ENCODE measurements at places on chromosomes 3 and 15.

GRCh38 chr3:124967964-124968363, 33.4 kb upstream of the MUC13 start:
- no peak for DNase-seq

DNA sequence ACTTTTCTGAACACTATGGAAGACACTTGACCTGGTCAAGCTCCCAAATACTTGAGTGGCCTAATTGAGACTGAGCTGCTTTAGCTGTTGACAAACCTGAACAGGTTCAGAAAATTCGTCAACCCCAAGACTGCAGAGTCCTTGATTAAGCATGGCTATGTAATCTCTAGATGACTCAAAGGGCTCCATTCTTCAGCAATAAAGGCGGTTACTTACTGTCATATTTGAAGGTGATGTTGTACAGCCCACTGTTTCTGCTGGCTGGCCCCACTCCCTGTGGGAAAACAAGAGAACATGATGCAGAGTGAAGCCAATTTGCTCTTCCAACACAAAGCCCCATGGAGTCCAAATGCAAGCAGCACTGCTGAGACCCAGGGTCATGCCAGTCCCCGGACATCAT, 45.1 kb downstream of the IL17RD start:
- no peak for DNase-seq

DNA sequence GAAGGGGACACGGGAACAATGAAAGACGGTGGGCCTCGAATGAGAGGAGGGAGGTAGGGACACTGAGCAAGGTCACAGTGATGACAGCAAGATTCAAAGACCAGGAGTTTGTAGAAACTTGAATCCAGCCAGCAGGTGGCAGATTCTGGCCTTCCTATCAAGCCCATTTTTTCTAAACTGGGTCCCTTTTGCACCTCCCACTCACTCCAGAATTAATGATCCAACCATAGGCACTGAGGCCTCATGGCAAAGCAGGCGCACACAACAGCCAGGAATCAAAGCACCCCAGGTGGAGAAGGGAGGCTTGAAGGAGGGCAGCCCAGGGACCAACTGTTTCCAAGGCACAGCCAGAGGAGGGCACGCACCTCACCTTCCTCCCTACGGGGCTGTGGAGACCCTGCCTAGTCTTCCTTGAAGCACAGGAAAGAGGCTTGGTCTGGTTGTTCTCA, 90.2 kb downstream of the ANP32A start:
- no peak for DNase-seq

GRCh38 chr3:116265320-116265695, 180.0 kb downstream of the LSAMP start:
- no peak for DNase-seq

DNA sequence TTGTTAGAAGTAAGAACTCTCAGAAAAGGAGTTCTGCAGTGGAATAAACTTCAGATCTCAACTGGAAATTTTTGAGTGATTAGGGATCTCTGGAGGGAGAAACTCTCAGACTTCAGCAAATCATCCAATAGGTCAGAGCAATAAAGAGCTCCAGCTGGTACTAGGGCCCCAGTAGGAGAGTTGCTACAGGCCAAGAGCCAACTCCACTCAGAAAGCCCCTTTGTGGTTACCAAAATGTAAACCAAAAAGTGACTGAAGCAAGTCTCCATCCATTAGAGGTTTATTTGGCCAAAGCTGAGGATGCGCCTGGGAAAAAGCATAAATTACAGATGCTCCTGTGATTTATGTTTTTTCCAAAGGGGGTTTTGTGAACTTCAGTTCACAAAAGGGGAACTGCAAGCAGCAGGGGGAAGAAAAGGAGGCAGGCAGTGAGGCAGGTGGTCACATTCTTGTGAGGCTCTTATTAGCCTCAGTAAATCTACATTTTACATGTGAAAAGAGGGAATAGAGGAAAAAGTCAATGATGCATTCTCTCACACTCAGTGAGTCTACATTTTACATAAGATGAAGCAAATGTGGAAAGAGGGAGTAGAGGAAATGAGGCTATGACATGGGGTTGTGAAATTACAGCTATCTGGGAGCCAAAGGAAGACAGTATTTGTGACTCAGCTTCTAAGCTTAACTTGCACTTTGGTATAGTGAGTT, 92.4 kb upstream of the DAZL start:
- no peak for DNase-seq

GRCh38 chr15:63500265-63501250, 3.8 kb upstream of the USP3 start:
- DNase-seq = no peak

DNA sequence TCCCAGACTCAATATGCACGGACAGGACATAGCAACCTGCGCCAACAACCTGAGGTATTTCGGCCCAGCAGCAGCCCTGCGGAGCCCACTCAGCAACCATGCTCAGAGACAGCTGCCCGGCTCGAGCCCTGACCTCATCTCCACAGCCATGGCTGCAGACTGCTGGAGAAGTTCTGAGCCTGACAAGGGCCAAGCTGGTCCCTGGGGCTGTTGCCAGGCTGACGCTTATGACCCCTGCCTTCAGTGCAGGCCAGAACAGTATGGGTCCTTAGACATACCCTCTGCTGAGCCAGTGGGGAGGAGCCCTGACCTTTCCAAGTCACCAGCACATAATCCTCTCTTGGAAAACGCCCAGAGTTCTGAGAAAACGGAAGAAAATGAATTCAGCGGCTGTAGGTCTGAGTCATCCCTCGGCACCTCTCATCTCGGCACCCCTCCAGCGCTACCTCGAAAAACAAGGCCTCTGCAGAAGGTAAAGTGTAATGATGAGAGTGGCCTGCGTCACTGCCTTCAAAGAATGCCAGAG, 25.5 kb downstream of the TMEM41A start:
- DNase-seq = no peak

DNA sequence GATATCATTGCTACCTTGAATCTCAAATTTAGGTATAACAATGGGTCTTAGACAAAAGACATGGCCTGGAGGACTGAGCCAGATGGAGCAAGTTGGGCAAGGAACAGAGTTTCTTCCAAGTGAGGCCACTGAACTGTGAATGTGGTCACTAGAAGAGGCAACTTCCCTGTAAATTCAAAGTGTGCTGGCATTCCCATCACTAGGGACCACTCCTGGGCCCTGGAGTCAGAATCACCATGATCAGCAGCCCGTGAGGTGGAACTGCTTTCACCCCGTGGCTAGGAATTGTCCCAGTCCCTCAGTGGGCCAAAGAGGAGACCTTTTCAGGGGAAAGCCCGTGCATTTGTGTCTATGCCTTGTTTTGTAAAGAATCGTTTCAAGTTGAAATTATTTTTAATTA, 47.3 kb downstream of the HES1 start:
- no peak for DNase-seq

DNA sequence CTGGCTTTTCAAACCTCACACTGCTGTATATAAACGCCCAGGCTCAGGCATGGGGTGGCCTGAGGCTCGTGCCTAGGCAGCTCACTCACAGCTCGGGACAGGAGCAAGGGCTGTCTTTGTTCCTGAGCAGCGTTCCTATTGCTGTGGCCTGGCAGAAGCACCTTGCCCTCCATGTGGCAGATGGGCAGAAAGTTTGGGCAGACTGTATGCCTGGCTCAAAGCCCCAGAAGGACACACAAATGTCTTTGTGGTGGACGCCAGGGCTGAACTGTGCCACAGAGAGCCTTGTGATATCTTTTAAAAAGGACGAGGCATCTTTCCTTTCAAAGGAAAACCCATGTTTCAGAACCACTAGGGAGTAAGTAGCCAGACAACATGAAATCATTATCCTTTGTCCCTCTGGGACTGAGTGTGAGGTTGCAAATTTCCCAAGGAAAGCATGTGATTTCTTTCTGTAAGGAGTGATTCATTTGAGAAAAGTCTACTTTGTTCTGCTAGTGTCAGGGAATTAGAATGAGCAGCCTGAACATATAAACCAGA, 29.3 kb upstream of the UBE2E1 start:
- DNase-seq = no peak

GRCh38 chr15:91630090-91630489, 223.4 kb upstream of the SLCO3A1 start:
- no peak for DNase-seq

- DNase-seq = no peak
These were observed 191.3 kb downstream of the LPP start for GRCh38 chr3:188345223-188345622.

DNA sequence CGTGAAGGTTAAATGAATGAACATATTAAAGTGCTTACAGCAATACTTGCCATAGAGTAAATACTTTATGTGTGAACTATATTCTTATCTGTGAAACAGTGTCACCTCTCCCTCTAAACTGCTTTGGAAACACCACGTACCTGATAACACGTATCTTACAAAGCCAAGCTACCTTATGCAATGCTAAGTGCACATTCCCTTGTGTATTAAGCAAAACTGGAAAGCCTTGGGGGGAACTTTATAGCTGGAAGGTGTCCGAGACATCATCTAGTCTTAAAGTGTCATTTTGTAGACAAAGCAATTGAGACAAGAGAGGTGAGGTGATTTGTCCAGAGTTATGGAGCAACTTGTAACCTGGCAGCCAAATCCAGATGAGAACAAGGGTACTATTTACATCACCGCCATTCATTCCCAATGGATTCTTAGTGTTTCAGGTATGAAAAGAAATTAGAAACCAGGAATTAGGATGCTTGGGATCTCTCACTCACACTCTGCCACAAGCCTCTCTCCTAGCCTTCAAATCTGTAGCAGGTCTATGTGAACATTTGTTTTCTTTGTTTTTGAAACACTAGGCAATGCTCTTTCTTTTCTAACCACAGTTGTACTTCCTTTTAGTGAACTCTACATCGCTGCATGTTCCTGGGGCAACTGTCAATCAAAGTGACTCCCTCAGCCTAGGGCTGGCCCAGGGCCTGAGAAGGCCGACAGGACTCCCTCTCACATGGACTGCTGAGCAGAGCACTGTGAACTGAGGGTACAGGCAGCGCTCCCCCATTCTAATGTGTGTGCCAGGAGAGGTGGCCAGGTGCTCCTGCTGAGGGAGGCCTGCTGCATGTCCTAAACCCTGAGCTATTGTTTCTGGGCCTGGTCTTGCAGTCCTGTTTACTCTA, 13.9 kb upstream of the MGLL start:
- DNase-seq = no peak
